ENCODE measurements at places on chromosomes 5 and 9. TPM values are rescaled to one million over a fixed set of nuclear protein-coding genes. Genes with fewer than 3 reads are reported as not detected.

GRCh38 chr9:86939321-86939720 lies 8.0 kb downstream of the GAS1 start:
- H3K27ac ChIP-seq: no peak overlapping the region
- H3K27me3 ChIP-seq: peaks cover 62% of the 10 kb centered on the region
- H3K4me3 ChIP-seq: no peak overlapping the region
- DNase-seq: no peak
- no peaks in the 10 kb centered on the region for H3K36me3 ChIP-seq

DNA sequence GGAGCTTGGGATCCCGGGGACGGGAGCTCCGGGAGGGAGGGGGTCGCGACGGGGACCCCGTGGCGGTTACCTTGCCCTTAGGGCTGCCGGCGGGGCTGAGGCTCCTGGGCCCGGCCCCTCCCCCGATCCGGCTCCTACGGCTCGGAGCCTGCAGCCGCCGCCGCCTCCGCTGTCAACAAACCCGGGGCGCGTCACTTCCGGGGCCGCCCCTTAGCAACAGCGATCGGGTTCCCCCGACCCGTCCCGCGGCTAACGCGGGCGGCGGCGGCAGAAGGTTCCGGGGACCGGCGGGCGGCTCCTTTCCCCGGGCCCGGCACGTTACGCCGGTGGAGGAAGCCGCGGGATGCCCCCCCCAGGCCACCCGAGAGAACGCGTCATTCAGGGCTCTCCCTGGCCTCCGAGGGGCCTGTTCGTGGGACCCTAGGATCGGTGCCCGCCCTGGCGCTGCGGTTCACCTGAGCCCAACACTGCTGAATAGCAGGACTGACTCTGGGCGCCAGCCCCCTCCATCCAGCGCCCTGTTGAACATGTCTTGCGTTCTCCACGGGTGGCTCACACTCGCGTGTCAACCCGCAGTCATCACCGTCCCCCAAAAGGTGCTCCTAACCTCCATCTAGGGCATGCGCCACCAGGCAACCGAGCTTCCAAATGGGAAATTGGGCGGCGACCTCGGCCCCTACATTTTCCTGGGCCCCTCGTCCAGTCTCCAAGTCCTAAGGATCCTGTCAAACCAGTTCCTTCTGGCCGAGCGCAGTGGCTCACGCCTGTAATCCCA lies at the start of gene ZER1:
Gene ZER1 (minus strand): TSS at position 183 of the 775 bp plus-strand sequence. CDS start 16,362 bp downstream, outside the sequence.
- peaks cover 18% of the 10 kb centered on the region for H3K36me3 ChIP-seq
- no peaks in the 10 kb centered on the region for H3K27me3 ChIP-seq
- H3K4me3 ChIP-seq: peak within 1 kb of the TSS; percentile 97
- peak within 1 kb of the TSS; percentile 100 for H3K27ac ChIP-seq
- peak; percentile 96 for DNase-seq

GRCh38 chr5:13081116-13081515 lies 863.4 kb downstream of the DNAH5 start:
- no peak for DNase-seq

DNA sequence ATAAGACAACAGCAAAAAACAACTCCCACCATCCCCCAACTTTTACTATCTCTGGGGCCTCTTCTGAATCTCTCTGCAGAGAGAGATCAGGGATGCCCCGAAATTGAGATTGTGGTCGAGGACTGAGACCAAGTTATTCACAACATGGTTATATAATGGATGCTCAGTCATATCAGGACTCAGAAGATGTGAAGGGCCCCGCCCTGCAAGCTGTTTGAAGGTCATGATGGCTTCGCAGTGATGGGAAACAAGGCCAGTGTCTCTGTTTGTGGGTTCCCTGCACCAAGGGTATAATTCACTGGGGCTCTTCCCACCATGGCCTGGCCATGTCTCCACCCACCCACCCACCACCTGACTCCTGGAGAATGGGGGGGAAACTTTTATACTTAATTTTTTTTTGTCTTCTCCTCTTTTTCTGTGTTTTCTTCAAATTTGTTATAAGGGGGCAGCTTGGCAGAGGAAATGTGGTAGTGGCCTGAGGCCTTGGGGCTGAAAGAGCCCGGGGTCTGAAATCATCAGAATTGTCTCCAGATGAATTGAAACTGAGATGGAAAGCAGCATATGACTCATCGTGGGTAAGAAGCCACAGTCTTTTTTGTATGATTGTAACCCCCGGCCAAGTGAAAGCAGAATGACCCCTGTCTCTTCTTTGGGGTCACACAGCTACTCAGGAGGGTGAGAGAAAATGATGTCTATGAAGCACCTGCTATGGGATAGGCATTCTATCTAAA lies 15.0 kb upstream of the TEX48 start:
- no peaks in the 10 kb centered on the region for H3K27me3 ChIP-seq
- peaks cover 5% of the 10 kb centered on the region for H3K4me1 ChIP-seq
- H3K36me3 ChIP-seq: no peaks in the 10 kb centered on the region
- H3K4me3 ChIP-seq: no peak overlapping the region
- no peak overlapping the region for H3K27ac ChIP-seq

DNA sequence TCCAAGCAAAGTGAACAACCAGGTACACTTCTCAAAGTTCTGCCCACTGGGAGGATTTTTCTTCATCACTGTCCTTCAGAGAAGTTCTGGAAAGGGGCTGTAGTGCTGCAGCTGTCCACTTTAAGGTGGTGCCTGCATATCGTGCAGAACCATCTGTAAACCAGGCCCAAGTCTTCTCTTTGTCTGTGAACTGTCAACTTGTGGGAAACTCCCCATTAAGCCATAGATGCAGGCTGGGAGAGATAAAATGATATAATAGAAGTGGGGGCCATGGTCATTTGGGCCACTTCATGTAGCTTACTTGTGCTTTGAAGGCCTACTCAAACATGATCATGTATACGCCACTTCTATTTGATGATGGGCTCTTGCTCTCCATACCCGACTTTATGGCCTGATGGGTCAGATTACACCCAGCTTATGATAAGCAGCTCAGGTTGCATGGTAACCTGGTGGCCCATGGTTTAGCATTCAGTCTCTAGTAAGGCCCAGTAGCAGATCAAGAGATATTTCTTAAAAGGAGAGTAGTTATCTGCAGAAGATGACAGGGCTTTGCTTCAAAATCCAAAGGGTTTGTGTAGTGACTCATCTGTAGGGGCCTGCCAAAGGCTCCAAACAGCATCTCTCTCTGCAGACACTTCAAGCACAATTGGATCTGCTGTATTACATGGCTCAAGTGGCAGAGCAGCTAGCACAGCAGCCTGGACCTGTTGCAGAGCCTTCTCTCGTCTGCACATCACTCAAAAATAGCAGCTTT lies 15.7 kb upstream of the BTF3 start:
- H3K4me1 ChIP-seq: no peaks in the 10 kb centered on the region
- no peak overlapping the region for H3K4me3 ChIP-seq
- no peak overlapping the region for H3K27ac ChIP-seq
- no peaks in the 10 kb centered on the region for H3K36me3 ChIP-seq
- DNase-seq: no peak
- H3K27me3 ChIP-seq: peaks cover 41% of the 10 kb centered on the region

DNA sequence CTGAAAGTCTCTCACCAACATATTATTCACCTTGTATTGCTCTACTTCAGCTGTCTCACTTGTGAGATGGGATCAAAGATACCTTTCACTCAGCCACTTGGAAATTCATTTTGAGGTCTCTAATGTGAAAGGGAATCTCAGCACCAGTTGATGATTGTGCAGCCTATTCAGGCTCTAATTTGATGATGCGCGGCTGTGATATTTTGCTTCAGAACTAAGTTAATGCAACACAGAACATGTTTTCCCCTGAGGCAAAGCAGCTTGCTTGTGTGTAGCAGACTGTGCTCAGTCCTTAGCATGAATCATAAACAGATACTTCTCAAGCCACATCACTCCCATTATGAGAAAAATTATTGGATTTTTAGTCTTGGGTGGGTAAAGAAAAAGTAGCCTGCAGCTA lies 378.8 kb downstream of the OSTF1 start:
- H3K4me1 ChIP-seq: no peaks in the 10 kb centered on the region
- no peak overlapping the region for H3K27ac ChIP-seq

- no peak overlapping the region for H3K27ac ChIP-seq
- no peak overlapping the region for H3K4me3 ChIP-seq
Measured at GRCh38 chr9:36728651-36729520, 156.2 kb downstream of the MELK start.

- peaks cover 9% of the 10 kb centered on the region for H3K4me1 ChIP-seq
- H3K27me3 ChIP-seq: no peaks in the 10 kb centered on the region
- H3K27ac ChIP-seq: no peak overlapping the region
- DNase-seq: no peak
- peaks cover 62% of the 10 kb centered on the region for H3K36me3 ChIP-seq
- H3K4me3 ChIP-seq: no peak overlapping the region
Measured at GRCh38 chr5:103203226-103203625, 55.3 kb upstream of the MACIR start.

GRCh38 chr5:1243487-1244130 lies 18.4 kb downstream of the SLC6A18 start:
- no peaks in the 10 kb centered on the region for H3K4me1 ChIP-seq
- H3K27me3 ChIP-seq: peaks cover 2% of the 10 kb centered on the region
- H3K4me3 ChIP-seq: no peak overlapping the region
- H3K27ac ChIP-seq: no peak overlapping the region

DNA sequence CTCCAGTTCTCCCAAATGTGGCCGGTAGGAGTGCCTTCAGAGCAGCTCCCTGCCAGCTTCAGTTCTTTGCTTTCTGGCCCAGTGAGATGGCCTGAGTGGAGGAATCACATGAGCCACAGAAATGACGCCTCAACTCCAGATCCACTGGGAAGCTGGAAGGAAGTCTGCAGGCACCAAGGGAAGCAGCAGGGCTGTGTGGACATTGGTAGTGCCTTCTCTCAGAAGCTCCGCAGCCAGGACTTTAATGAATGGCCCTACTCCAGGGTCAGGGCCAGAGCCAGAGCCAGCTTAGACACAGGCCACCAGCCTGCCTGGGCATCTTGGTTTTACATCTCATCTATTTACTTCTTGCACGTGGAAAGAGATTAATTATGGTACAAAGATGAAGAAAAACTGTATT lies 12.0 kb upstream of the PSMB7 start:
- no peaks in the 10 kb centered on the region for H3K36me3 ChIP-seq
- H3K27ac ChIP-seq: no peak overlapping the region
- DNase-seq: no peak
- no peaks in the 10 kb centered on the region for H3K4me1 ChIP-seq
- H3K4me3 ChIP-seq: no peak overlapping the region
- H3K27me3 ChIP-seq: peaks cover 1% of the 10 kb centered on the region

GRCh38 chr9:137316012-137316981 lies 14.2 kb upstream of the NRARP start:
- H3K27me3 ChIP-seq: no peaks in the 10 kb centered on the region
- peaks cover 19% of the 10 kb centered on the region for H3K4me1 ChIP-seq
- H3K27ac ChIP-seq: no peak overlapping the region
- no peak overlapping the region for H3K4me3 ChIP-seq
- H3K36me3 ChIP-seq: no peaks in the 10 kb centered on the region

Gene DOK3
- total RNA-seq: 3.8 TPM

Gene FLT4
- total RNA-seq: 40.6 TPM

Gene PPP1R2B
- 0.39 TPM for total RNA-seq

Gene SLC6A3
- total RNA-seq: 0.08 TPM

Gene ACTBL2
- not detected for total RNA-seq

Gene SLC9A3
- 2.4 TPM for total RNA-seq

Gene IFNA5
- not detected for total RNA-seq

Data from naive thymus-derived CD8-positive, alpha-beta T cell (primary cell).